ENCODE measurements at places on chromosomes 2 and 18. TPM values are rescaled to one million over a fixed set of nuclear protein-coding genes. Genes with fewer than 3 reads are reported as not detected.

DNA sequence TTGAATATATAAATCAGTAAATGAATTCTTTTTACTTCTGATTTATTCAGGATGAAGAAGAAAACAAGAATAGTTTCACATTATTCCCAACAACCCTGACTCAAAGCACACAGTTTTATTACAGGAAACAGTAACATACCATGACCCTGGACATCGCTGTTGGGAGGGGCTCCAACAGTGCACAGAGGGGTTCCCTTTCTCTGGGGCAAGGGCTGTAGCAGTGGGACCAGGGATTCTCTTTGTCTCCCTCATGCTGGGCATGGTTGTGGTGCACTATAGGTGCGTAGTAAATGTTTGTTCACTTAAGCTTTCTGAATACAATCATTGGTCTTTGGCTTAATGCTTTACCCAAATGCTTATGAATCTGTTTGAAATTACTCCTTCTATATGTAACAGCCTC lies 189.4 kb downstream of the BCL2 start:
- DNase-seq, result no peak

GRCh38 chr2:154402213-154402612 lies 296.3 kb upstream of the KCNJ3 start:
- DNase-seq, result no peak

DNA sequence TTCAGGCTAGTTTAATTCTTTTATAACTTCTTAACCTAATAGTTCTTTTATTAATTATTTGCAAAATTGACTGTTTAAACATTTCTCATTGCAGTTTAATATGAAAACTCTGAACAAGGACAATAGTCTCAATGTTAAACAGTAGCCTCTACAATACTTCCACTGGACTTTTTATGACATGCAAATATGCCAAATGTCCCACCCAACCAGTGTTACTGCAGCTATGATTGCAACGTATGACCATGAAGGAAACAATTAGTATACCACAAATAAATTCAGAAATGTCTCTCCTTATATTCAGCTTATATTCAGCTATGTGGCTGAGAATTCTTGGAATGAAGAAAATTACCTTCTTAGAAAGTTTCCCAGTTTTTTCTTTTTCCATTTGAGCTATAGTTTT lies 688.6 kb downstream of the DCC start:
- DNase-seq, result no peak

GRCh38 chr18:72427721-72428120 lies 116.4 kb downstream of the CBLN2 start:
- DNase-seq, result no peak

- DNase-seq, result no peak
Measured at GRCh38 chr2:24744356-24744755, 48.8 kb downstream of the PTRHD1 start.

DNA sequence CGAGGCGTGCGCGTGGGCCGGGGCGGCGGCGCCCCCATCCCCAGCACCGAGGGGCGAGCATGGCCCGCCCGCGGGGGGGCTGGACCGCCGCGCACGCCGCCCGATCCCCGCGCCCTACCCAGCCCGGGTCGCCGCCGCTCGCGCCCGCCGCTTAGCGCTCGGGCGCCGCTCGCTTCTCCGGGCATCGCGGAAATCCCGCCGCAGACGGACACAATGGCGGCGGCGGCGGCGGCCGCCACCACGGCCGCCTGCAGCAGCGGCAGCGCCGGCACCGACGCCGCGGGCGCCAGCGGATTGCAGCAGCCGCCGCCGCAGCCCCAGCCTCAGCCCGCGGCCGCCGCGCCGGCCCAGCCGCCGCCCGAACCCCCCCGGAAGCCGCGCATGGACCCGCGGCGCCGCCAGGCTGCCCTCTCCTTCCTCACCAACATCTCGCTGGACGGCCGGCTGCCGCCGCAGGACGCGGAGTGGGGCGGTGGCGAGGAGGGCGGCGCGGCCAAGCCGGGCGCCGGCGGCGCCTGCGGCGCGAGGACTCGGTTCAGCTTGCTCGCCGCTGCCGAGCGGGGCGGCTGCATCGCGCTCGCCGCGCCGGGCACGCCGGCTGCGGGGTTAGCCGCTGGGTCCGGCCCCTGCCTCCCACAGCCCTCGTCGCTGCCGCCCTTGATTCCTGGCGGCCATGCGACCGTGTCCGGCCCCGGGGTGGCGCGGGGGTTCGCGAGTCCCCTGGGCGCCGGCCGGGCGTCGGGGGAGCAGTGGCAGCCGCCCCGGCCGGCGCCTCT lies 453 bp downstream of the CABLES1 start:
- DNase-seq, result no peak

GRCh38 chr2:79389481-79389880 lies 123.4 kb upstream of the CTNNA2 start:
- no peak for DNase-seq

GRCh38 chr2:209976698-209977385 lies 25.6 kb upstream of the RPE start:
- no peak for DNase-seq

GRCh38 chr18:76005632-76006208 lies 489.3 kb downstream of the ZNF516 start:
- no peak for DNase-seq

GRCh38 chr2:220078439-220078838 lies 451.0 kb downstream of the SLC4A3 start:
- DNase-seq, result no peak

GRCh38 chr2:27453968-27454367 lies 11.8 kb downstream of the KRTCAP3 start:
- no peak for DNase-seq

- DNase-seq, result no peak
Measured at GRCh38 chr18:35697869-35698268, 116.3 kb downstream of the GALNT1 start.

GRCh38 chr2:48415836-48416515 lies 114.0 kb upstream of the STON1 start:
- DNase-seq, result no peak

GRCh38 chr2:46420945-46421344 lies 58.4 kb upstream of the TMEM247 start:
- no peak for DNase-seq

GRCh38 chr18:50734886-50735285 lies 84.9 kb downstream of the MRO start:
- DNase-seq, result no peak

DNA sequence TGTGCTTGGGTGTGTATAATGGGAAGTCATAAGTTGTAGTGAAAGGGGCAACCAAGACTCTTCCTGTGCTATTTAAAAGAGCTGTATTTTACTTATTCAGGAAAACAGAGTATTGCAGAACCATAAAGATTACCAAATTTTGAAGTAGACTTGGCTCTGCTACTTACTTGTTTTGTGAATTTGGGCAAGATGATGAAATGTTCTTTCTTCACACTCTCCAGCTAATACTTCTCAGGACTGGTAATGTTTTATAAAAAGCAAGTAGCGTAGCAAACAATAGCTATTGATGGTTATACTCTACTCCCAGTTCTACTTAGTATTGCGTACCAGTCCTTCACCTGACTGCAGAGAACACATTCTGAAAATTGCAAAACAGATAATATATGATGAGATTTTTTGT lies 374.1 kb downstream of the ARHGAP15 start:
- DNase-seq, result no peak

DNA sequence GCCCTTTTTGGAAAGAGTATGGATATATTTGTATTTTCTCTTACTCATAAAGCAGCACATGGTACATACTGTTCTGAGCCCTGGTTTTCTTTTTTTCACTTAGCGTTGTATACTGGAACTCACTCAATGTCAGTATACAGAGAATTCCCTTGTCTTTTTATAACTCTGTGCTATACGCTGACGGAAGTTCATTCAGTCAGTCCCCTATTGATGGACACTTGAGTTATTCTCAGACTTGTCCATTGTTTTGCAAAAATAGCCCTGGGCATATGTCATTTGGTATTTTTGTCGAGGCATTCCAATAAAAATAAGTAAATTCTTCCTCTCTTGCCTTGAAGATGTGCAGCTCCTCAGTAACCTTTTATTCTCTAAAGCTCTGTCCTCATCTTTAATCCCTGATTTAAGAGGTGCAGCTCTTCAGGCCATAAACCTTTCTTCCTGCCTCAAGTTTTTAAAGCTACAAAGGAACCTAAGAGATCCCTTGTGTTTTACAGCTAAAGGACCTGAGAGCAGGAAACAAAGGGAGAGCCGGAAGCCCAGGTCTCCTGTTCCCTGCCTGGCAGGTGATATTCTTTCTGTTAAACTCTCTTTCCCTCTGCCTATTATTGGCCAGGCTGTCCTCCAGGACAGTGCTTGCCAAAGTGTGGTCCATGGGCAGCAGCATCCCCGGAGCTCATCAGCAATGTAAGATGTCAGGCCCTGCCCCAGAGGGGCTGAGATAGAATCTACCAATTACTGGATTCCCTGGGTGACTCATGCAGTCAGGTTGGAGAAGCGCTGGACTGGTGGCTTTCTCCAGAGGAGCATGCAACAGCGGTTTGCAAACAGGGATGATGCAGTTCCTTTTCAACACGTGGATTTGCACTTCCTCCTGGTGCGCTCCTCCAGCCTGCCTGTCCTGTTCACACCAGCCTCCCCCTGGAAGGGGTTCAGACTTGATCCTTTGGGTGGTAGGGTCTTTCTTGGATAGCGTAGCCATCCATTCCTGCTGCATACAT lies 158.0 kb downstream of the NEDD4L start:
- no peak for DNase-seq

The C2orf80 gene
- total RNA-seq, result not detected

The AGXT gene
- not detected for total RNA-seq

The ZNF892 gene
- total RNA-seq, result 22.9 TPM

The DNER gene
- 3.3 TPM for total RNA-seq

The CD8A gene
- total RNA-seq, result 3.4 TPM

The NDUFS1 gene
- total RNA-seq, result 63.0 TPM

The IL1RN gene
- total RNA-seq, result 1.6 TPM

The DYNAP gene
- not detected for total RNA-seq

The KCNG2 gene
- not detected for total RNA-seq

The SLC39A10 gene
- 12.5 TPM for total RNA-seq
